ENCODE measurements at places on chromosomes 11 and 22.

- DNase-seq = no peak
Observed at GRCh38 chr11:126104420-126104819, 41.8 kb upstream of the CDON start.

- DNase-seq = no peak
Observed at GRCh38 chr11:75152651-75153427, 1.9 kb downstream of the SLCO2B1 start.

GRCh38 chr11:1438261-1438966 lies 48.2 kb downstream of the MOB2 start:
- no peak for DNase-seq

- no peak for DNase-seq
Observed at GRCh38 chr22:27975381-27976013, 56.4 kb upstream of the PITPNB start.

- no peak for DNase-seq
Observed at GRCh38 chr11:44875037-44875436, 75.6 kb downstream of the TP53I11 start.

DNA sequence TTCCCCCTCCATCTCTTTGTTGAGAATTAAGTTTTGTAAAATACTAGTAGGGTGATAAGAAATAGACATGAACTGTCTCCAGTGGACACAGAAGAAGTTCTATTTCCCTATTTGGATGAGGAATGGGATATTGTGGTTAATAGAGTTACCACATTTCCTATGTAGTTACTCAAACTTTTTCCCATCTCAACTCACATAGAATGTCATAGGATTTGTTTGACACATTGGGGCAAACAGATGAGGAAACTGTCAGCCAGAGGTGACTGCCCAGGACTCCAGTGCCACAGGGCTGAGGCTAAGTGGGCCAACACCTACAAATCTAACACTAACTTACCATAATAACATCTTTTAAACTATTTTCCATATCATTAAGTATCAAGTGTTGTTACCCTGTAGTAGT lies 58.3 kb downstream of the CCDC83 start:
- no peak for DNase-seq

- DNase-seq = no peak
Observed at GRCh38 chr11:2314525-2315394, 12.9 kb downstream of the TSPAN32 start.
